ENCODE measurements at places on chromosomes 13 and 19.
A peak's percentile ranks its signal among the peaks of the same experiment; 100 is the strongest.

- no peak for DNase-seq
Measured at GRCh38 chr19:14674764-14675163, at the start of gene ADGRE3. ADGRE3 (minus strand) TSS chr19:14674844; CDS start chr19:14674770, 74 bp downstream.

GRCh38 chr13:101452519-101453485 lies at the start of gene ITGBL1:
ITGBL1 (plus strand) TSS chr13:101452675; CDS start chr13:101452834, 159 bp downstream.
- no peak for DNase-seq

DNA sequence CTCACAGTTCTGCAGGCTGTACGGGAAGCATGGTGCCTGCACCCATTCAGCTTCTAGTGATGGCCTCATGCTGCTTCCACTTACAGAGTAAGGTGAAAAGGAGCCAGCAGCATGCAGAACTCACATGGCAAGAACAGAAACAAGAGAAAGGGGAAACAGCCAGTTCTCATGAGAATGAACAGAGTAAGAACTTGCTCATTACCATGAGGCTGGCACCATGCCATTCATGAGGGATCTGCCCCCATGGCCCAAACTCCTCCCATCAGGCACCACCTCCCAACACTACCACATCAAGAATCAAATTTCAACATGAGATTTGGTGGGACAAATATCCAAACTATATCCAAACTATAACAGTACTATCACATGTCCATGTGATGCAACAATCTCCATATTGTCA lies 72.1 kb downstream of the KATNAL1 start:
- no peak for DNase-seq

- DNase-seq, result no peak
Measured at GRCh38 chr19:31181535-31181934, 167.7 kb downstream of the TSHZ3 start.

DNA sequence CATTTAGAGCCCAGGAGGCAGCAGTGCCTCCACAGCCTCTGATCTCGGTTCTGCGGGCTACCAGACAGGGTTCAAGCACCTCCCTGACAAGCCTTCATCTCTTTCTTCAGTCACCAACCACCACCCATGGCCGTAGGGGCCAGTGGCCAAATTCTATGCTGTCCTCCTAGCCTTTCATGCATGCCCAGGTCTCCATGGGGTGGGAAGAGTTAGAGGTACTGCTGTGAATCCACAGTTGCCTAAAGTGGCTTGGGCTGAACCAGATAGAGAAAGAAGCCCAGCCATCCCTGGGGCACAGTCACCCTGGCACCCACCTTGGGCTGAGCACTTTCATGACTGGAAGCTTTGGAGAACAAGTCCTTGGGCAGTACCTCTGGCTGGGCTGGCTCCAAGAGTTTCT lies 97.4 kb downstream of the ZDHHC20 start:
- DNase-seq, result no peak

- DNase-seq, result no peak
Measured at GRCh38 chr13:109834973-109835720, 48.8 kb upstream of the IRS2 start.

DNA sequence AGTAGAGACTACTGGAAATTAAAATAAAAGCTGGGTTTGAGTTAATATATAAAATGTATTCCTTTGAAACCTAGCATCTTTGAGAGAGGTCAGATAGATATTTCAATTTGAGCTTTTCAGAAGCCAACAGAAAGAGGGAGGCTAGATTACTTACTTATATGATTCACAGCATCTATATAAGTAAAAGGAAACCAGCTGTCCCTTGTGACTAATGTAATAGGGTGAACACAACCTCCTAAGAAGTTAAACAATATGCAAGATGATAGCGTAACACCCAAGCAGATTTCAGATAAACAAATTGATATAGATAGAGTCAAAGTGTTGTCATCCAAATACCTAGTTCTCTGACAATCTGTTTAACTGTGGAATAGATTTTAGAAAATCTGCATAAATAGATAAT lies 393.5 kb upstream of the GPC6 start:
- no peak for DNase-seq

GRCh38 chr19:52094526-52095130 lies 937 bp downstream of the ZNF841 start:
- DNase-seq, result no peak

- DNase-seq, result peak; percentile 48
Measured at GRCh38 chr19:45469945-45470761, 2.4 kb downstream of the FOSB start.

- no peak for DNase-seq
Measured at GRCh38 chr13:109096101-109096500, 466.7 kb downstream of the MYO16 start.

GRCh38 chr13:85508683-85509329 lies 290.4 kb downstream of the SLITRK6 start:
- no peak for DNase-seq

DNA sequence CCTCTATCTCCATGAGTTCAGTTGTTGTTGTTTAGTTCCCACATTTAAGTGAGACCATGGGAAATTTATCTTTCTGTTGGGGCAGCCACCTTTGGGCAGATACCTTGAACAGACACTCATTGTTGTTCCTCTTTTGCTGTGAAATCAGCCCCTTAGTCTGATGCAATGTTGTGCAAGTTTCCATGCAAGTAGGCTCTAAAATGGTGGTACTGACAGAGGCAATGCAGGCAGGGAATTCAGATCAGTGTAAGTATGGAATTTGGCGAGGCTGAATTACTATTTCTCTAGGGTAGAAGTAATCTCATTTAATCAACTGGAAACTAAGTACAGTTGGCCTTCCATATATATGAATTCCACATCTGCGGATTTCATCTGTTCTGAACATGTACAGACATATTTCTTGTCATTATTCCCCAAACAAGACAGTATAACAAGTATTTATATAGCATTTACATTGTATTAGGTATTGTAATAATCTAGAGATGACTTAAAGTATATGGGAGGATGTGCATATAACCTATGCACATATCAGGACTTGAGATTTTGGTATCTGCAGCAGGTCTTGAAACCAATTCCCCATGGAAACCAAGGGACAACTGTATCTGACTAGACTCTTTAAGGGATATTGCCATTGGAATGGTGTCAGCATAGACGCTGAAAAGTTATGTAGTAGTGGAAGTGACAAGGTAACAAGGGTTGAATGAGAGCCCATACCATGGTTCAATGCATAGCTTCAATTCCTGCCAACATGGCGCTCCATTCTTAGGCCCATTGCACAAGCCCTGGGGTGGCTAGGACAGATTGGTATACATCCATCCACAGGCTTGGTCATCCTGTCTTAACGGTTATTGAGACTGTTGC lies 281.5 kb upstream of the HTR2A start:
- no peak for DNase-seq

GRCh38 chr13:112828756-112829155 lies 138.9 kb downstream of the ATP11A start:
- no peak for DNase-seq

DNA sequence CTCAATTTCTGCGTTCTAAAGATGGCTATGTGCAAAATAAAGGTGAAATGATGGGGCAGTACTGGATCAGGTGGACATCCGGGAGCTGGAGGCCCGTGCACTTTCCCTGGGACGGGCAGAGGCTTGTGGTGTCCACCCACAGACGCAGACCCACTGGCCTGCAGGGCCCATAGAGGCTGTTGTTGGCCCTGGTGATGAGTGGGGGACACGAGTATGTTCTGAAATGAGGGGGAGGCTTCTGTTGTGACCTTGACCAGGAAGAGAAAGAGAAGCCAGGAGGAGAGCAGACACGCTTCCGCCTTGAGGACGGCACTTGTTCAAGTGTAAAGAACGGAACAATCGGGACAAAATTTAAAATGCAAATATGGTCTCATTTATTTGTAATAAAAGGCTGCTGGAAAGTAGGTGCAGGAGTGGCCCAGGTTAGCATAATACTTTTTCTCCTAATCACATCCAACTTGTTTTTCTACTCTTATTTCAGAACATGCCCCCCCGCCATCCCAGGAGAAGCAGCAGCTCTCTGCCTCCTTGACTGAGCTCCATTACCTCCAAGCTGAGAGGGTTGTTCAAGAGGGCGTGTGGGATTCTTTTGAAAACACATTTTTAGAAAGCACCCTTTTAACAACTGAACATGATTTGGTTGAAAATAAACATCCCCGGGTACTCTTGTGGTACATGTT lies 27.1 kb downstream of the ATP11A start:
- no peak for DNase-seq

GRCh38 chr13:27423333-27423732 lies 1.1 kb upstream of the GTF3A start:
- DNase-seq, result no peak

DNA sequence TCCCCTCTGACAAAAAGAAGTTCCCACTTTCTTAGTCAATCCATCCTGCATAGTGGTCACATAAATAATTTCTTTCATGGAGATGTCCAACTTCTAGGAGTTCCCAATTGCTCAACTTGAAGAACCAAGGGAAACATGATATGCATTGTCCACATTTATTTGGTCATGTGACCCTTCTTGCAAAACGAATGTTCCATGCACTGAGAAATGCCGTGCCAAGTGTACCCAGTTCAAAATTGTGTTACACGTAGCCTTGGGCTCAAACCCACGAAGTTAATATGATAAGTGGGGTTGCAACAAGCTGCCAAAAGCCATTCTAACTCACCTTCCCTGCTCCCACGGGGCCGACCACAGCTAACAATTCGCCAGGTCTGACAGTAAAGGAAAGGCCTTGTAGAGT lies 113.1 kb downstream of the ABCC4 start:
- DNase-seq, result no peak

DNA sequence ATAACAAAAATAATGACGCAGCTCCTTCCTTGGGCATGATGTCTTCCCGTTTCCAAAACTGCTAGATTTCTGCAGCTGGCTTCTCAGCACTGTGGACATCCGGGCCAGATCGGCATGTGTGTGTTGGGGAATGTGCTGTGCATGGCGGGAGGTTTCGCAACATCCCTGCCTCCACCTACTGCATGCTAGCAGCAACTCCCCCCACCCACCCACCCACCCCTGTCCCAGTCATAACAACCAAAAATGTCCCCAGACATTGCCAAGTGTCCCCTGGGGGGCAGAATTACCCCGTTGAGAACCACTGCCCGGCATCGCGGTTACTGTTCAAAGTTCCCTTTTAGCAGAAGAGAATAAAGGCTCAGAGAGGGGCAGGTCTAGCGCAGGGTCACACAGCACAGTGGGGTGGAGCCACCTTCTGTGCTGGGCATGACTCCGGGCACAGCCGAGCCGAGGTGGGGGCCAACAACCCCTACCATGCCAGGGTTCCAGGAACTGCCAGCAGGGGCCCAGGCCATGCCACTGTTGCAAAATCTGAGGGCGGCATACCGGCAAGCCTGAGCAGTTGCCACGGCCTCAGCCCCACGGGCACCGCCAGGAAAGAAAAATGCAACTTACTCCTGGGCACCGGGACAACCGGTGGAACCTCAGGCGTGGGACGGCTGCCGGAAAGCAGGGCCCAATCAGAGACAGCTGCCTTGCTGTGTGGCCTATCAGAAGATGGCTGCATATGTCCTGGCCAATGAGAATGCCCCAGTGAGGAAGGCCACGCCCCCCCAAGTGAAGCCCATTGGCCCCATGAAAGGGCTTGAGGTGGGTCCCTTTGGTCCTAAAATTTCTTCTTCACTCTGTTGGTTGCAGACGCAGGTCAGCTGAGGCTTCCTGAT lies 22.5 kb upstream of the NFIC start:
- DNase-seq, result peak; percentile 76

DNA sequence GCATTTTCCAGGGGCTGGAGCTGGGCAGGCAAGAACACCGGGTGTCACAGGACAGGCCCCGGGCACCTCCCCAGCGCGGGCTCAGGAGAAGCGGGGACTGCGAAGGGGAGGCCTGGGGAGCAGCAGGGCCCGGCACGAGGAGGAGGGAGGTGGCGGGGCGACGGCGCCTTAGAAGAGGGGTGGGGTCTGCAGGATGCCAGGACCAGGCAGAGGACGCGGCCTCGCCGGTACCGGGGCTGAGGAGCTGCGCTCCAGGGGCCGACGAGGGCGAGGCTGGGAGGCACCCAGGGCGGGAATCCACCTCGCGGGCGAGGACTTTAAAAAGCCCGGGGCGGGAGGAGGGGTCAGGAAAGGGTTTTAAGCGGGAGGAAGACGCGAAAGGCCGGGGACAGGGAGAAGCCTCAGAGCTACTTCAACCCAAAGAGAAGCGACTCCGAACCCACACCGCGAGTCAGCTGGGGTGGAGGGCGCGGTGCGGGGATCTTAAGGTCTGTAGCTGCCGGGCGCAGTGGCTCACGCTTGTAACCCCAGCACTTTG lies 665 bp downstream of the ZNF347 start:
- DNase-seq, result no peak

- no peak for DNase-seq
Measured at GRCh38 chr13:72181661-72182060, 314.7 kb upstream of the DACH1 start.

DNA sequence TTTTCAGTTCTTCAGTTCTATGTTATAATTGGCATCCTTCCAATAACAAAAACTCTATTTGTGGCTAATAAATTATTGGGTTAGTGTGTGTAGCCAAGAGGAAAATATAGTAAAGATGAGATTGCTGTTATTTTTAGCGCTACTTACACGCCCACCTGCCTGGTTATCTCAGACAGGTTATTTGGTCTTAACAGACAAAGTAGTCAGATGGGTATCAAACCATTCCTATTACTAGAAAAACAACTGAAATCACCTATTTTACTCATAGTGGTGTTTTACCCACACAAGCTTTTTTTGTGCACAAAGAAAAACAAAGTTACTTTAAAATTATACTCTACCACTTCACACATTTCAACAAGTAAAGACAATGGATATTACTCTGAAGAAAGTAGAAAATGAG lies 151.2 kb downstream of the TBC1D4 start:
- no peak for DNase-seq

DNA sequence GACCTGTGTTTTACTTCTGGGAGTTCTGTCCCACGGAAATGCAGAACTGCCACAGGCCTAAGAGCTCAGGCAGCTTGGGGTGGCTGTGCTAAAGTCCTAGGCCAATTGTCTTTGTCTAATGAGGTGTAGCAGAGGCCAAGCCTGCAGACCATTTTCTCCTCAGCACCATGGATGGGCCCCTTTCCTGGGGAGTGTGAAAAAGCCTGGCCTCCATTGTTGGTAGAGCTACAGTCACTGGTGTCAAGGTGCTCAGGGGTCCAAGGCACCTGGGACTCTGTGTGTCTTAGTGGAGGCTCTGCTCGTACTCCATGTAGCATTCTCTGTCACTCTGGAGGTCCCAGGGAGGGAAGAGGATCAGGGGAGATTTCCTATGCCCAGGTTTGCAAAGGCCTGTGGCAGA lies 329.6 kb downstream of the SLITRK5 start:
- DNase-seq, result no peak

- DNase-seq, result no peak
Measured at GRCh38 chr19:29483641-29483920, 42.2 kb upstream of the VSTM2B start.

GRCh38 chr13:73684286-73684685 lies 449.9 kb downstream of the KLF12 start:
- no peak for DNase-seq

- DNase-seq, result no peak
Measured at GRCh38 chr19:15962319-15962718, 13.5 kb downstream of the OR10H4 start.

- DNase-seq, result peak; percentile 31
Measured at GRCh38 chr19:58021541-58022282, 12.1 kb upstream of the ZSCAN1 start.

- DNase-seq, result no peak
Measured at GRCh38 chr19:3367628-3368440, 1.5 kb downstream of the NFIC start.
